ENCODE measurements at places on chromosomes 2 and 18.

DNA sequence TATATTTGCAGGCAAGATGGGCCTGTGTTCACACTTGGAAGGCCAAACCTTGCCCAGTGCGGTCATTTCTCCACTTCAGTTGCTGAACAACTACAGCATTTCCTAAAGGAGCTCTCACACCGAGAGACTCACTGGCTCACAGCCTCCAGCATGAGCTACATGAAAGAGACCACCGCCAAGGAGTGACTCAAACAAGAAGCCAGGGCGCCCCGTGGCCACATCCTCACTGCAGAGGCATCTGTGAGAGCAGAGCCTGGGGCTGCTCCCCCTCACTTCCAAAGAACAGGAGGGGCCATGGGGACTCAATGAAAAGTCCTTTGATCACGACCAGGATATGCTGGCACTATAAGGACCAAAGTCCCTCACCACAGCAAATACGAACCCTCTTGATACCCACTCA, 50.0 kb downstream of the TMEM163 start:
- no peak for DNase-seq

DNA sequence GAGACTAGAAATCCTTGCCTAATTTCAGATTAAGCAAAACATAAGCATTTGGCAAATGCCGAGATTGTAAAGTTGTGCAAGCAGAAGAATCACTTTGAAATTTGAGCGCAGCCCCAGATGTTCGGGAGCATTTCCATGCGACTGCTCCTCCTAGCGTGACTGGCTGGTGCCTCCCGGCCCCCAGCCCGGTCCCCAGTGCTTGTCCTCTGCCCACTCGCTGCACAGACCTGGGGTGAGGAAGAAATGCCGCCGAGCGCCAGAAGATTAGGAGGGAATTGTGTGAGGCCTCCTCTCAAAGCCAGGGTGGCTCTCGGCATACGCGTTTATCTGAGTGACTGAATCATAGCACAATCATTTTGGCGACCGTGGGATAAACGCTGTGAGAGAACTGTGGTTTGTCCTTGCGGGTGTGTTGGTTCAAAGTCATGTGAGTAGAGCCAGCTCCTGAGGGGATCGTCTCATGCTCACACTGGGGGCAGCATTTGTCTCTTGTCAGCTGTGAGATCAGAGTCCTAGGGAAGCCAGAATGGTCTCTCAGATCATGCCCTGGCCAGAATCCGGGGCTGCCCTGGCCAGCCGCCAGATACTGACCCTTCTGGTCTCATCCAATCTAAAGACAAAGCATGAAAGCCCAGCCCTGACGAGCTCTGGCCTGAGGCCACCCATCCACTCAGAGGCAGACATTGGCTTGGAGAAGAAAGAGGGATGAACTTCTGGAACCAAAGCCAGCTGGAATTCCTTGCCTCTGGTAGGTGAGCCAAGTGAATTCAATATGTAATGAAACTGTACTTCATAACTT, 189.3 kb downstream of the SH3RF3 start:
- peak; percentile 49 for DNase-seq

DNA sequence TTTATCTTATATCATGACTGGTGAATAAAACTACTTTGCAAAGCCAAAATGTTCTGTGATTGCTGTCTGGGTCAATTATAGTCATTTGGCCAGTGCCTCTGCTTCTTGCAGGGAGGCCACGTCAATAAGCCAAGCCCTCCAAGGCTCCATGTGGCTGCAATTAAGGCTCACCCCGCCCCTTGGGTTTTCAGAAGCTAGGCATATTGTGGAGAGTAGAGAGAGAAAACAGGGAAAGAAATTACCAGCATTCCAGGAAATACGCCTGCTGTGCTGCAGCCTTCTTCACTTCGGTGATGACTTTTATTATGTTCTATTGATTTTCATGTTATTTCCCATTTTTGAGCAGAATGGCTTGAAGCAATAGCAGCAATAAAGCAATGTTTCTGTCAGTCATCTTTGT, 319.7 kb downstream of the SOX11 start:
- no peak for DNase-seq

DNA sequence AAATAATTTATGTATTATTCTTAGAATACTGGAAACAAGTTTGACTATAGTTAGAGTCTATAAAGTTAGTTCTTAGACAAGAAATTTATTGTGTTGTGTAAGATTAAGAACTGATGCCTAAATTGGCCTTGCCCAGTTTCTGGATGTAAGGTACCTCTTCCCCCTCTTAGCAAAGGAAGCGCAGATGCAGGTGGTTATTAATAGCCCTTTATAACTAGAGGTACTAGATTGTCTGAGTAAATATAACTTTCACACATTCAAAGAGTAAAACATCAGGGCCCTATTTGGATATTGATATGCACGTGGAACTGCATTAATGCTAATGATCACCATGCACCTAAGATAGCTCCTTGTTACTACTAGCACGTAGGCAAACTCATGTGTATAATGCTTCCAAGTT, 100.7 kb downstream of the ZEB2 start:
- no peak for DNase-seq

DNA sequence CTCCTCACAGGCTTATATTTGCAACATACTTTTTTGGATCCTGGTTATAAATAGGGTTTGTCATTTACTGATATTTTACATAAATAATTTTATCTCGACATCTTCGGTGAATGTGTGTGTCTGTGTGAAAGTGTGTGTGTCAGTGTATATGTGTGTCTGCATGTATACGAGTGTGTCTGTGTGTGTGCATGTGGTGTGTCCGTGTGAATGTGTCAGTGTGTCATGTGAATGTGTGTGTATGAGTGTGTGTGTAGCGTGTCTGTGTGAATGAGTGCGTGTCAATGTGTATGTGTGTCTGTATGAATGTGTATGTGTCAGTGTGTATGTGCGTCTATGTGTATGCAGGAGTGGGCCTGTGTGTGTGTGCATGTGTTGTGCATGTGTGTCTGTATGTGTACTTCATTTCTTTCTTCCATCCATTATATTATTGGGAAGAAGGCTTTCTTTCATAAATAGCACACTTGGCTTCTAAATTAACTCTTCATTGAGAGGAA, 161.6 kb downstream of the ST6GAL2 start:
- no peak for DNase-seq

GRCh38 chr2:119490106-119490505, 34.2 kb downstream of the SCTR start:
- no peak for DNase-seq

GRCh38 chr2:162591403-162592083, 247.0 kb downstream of the KCNH7 start:
- DNase-seq, result no peak

- no peak for DNase-seq
Observed at GRCh38 chr2:175234650-175235049, 53.1 kb upstream of the ATP5MC3 start.

GRCh38 chr2:10042301-10043161, 819 bp upstream of the KLF11 start:
- DNase-seq, result peak; percentile 73
